ENCODE measurements at places on chromosomes 3 and 15. TPM values are rescaled to one million over a fixed set of nuclear protein-coding genes. Genes with fewer than 3 reads are reported as not detected.

GRCh38 chr3:73611176-73611575, 13.6 kb downstream of the PDZRN3 start:
- peaks cover 4% of the 10 kb centered on the region for H3K27me3 ChIP-seq
- DNase-seq, result no peak
- no peak overlapping the region for H3K4me3 ChIP-seq
- H3K27ac ChIP-seq, result no peak overlapping the region

DNA sequence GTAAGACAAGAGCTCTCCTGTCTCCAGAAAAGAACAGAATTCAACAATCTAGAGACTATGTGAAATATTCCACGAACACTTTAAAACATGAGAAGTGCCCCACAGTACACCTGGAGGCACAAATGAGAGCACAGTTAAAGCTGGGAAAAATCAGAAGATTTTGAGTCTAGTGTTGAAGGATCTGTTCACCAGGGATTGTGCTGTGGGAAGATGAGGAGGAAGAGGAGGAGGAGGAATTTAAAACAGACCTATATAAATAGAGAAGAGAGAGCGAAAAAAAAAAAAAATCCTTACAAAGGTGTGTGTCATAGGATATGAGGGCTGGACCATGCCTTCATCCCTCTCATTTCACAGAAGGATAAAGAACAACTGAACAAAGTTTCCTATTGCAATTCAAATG, 361.0 kb upstream of the SEMA6D start:
- H3K27me3 ChIP-seq, result peaks cover 47% of the 10 kb centered on the region
- no peak overlapping the region for H3K27ac ChIP-seq
- no peak for DNase-seq
- H3K36me3 ChIP-seq, result no peaks in the 10 kb centered on the region
- no peak overlapping the region for H3K4me3 ChIP-seq
- H3K4me1 ChIP-seq, result peaks cover 3% of the 10 kb centered on the region

DNA sequence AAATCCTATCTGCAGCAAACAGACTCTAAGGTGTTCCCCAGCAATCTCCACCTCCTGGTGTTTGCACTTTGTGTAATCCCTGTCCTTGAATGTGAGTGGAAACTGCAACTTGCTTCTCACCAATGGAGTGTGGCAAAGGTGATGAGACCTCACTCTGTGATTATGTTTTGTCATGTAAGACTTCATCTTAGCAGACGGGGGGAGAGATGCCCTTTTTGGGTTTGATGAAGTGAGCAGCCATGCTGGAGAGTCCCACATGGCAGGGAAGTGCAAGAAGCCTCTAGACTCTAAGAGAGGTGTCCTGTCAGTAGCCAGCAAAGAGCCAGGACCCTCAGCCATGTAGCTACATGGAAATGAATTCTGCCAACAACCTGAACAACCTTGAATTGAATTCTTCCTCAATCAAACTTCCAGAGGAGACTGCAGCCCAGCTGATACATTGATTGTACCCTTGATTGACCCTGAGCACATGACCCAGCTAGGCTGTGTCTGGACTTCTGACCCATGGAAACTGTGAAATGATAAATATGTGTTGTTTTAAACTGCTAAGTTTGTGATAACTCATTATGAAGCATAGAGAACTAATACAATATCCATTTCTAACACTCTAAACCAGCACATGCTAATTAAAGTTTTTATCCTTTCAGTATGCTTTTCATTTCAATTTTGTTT, 71.4 kb upstream of the RASGRF1 start:
- no peak overlapping the region for H3K27ac ChIP-seq
- peaks cover 3% of the 10 kb centered on the region for H3K27me3 ChIP-seq
- H3K4me3 ChIP-seq, result no peak overlapping the region
- H3K36me3 ChIP-seq, result no peaks in the 10 kb centered on the region

CEMIP gene
- 1.3 TPM for total RNA-seq

- H3K4me3 ChIP-seq, result peak overlapping the region; percentile 11
- H3K27ac ChIP-seq, result no peak overlapping the region
- peaks cover 4% of the 10 kb centered on the region for H3K4me1 ChIP-seq
- no peaks in the 10 kb centered on the region for H3K36me3 ChIP-seq
- no peak for DNase-seq
Measured at GRCh38 chr3:129065016-129065719, 4.6 kb downstream of the GP9 start.

DNA sequence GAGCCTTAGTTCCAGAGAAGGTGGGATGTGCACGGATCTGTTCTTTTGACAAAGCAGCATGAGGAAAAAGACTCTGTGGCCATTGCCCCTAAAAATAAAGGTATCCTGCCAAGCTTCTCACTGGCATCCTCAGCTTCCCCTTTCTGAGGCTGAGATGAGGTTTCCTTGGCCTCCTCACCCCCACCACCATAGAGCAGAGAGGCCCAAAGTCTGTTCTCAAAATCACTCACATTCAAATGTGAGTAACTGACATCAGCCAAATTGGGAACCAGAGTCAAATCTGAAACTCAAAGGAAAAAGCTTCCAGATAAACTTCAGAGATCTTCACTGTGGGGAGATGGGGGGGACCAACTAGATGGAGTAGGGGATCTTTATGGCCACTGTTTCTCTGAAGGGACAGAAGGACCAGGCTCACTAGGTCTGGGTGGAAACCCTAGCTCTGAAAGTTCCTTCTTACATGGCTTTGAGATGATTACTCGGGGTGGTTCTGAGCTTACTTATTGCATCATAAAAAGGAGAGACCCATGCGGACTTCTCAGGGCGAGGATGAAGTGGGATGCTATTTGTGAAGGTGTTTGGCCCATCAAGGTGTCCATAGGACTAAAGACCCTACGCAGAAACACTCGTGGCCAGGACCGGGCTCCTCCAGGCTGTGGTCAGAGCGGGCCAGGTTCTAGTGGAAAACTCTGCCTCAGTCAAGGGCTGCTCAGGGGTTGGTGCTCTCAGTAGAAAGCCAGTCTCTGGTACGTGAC, 61.5 kb upstream of the MEF2A start:
- H3K4me3 ChIP-seq, result no peak overlapping the region
- H3K36me3 ChIP-seq, result no peaks in the 10 kb centered on the region
- H3K27ac ChIP-seq, result no peak overlapping the region
- no peak for DNase-seq

GRCh38 chr3:100256731-100257151, 4.1 kb upstream of the TBC1D23 start:
- H3K36me3 ChIP-seq, result no peaks in the 10 kb centered on the region
- peaks cover 30% of the 10 kb centered on the region for H3K4me1 ChIP-seq
- H3K27ac ChIP-seq, result no peak overlapping the region
- no peak for DNase-seq

DNA sequence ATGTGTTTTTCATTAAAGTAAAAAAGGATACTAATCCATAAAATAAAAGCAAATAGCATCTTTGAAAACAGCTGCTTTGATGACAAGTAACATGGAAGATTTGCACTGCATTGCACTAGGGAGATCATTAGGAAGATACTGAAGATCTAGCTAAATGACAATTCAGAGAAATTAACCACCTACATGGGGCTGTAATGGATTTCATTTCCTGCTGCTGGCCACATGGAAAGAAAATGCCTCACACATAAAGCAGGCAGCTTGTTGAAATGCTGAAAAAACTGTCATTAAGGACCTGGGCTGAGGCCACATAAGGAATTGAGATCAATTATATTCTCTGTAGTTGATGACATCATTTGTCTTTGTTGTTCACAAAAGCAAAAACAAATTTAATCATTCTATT, 94.1 kb downstream of the PYDC2 start:
- H3K4me1 ChIP-seq, result no peaks in the 10 kb centered on the region
- no peak overlapping the region for H3K27ac ChIP-seq
- no peaks in the 10 kb centered on the region for H3K27me3 ChIP-seq

DNA sequence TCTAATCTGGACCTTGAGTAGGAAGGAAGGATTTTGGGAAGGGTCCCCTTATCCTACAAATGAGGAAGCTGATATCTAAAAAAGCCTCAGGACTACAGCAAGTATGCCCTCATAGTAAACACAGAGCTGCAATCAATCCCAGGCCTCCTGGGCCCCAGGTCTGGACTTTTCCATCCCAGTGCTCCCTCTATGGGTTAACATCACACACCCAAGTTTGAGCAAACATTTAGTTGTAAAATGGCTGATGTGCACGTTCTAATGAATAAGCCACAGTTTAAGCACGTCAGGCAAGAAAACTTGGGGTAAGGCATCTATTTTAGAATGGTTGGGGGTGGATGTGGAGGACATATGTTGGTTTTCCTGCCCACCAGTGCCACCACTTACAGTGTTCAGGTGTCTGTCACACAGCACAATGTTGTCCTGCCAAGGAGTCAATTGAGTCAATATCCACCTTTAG, 44.3 kb upstream of the UBE2E1 start:
- no peak for DNase-seq
- no peak overlapping the region for H3K27ac ChIP-seq
- no peak overlapping the region for H3K4me3 ChIP-seq
- no peaks in the 10 kb centered on the region for H3K36me3 ChIP-seq
- H3K27me3 ChIP-seq, result peaks cover 13% of the 10 kb centered on the region

GRCh38 chr3:138263104-138263503, 66.5 kb downstream of the NME9 start:
- H3K4me1 ChIP-seq, result peaks cover 17% of the 10 kb centered on the region
- peaks cover 8% of the 10 kb centered on the region for H3K36me3 ChIP-seq
- peak overlapping the region; percentile 43 for H3K27ac ChIP-seq
- no peak overlapping the region for H3K4me3 ChIP-seq
- no peaks in the 10 kb centered on the region for H3K27me3 ChIP-seq
- no peak for DNase-seq

- peaks cover 9% of the 10 kb centered on the region for H3K36me3 ChIP-seq
- no peak overlapping the region for H3K27ac ChIP-seq
- peaks cover 5% of the 10 kb centered on the region for H3K4me1 ChIP-seq
- H3K4me3 ChIP-seq, result no peak overlapping the region
- H3K27me3 ChIP-seq, result no peaks in the 10 kb centered on the region
Measured at GRCh38 chr3:100537646-100538338, 45.4 kb downstream of the TMEM45A start.

DNA sequence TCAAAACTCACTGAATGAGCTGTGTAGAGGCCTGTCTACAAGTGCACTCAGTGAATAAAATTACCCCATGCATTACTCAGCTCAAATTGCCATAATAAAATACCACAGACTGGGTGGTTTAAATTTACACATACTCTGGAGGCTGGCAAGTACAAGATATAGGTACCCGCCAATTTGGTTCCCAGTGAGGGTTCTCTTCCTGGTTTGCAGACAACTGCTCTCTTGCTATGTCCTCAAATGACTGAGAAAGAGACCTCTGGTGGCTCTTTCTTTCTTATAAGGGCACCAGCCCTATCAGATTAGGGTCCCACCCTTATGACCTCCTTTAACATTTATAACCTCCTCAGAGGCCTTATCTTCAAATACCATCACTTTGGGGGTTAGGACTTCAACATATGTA, 237.0 kb downstream of the CPNE4 start:
- no peak overlapping the region for H3K4me3 ChIP-seq
- H3K4me1 ChIP-seq, result peaks cover 7% of the 10 kb centered on the region
- H3K27me3 ChIP-seq, result peaks cover 6% of the 10 kb centered on the region
- H3K27ac ChIP-seq, result no peak overlapping the region
- no peaks in the 10 kb centered on the region for H3K36me3 ChIP-seq

SYNM gene
- 1.1 TPM for total RNA-seq

- peak overlapping the region; percentile 71 for H3K27ac ChIP-seq
- no peaks in the 10 kb centered on the region for H3K27me3 ChIP-seq
- no peak for DNase-seq
Measured at GRCh38 chr3:113274425-113275257, 63.3 kb downstream of the BOC start.

GRCh38 chr15:74432968-74433591, 678 bp downstream of the SEMA7A start:
- H3K4me1 ChIP-seq, result peaks cover 3% of the 10 kb centered on the region
- DNase-seq, result no peak
- H3K36me3 ChIP-seq, result no peaks in the 10 kb centered on the region
- no peak overlapping the region for H3K27ac ChIP-seq
- H3K27me3 ChIP-seq, result peaks cover 63% of the 10 kb centered on the region

DNA sequence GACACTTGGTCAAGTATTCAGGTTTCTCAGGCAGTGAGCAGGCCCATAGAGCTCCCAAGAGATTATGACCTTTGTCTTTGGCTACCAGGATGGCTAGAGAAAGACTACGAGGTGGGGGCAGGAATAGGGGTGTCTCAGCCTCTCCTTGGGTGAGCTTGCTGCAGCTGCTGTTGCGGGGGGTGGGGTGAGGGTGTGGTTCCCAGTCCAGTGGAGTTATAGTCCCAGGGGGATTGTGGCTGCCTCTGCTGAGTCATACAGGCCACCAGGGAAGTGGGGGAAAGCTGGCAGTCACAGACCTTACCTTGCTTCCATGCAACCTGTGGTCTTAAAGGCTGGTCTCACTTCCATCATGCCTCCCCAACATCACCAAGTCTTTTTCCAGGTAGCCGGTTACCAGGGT, 31.7 kb downstream of the ATP2C1 start:
- no peaks in the 10 kb centered on the region for H3K4me1 ChIP-seq
- no peak overlapping the region for H3K4me3 ChIP-seq
- no peak for DNase-seq

DNA sequence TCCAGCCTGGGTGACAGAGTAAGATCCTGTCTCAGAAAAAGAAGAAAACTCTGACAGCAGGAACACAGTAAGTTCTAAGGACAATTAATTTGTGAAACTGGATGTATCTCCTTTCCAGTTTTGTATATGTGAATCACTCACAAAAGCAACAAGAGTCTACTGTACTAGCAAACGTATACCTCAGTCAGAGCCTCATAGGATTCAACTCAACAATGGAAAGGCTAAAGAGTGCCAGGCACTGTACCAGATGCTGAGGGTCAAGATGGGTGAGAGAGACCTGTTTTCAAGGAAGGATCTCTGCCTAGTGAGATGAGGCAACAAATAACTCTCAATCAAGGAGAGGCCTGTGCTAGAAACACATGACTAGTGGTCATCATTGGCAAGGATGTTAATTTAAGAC, 14.9 kb downstream of the TBL1XR1 start:
- peaks cover 9% of the 10 kb centered on the region for H3K36me3 ChIP-seq
- H3K4me1 ChIP-seq, result peaks cover 25% of the 10 kb centered on the region
- no peaks in the 10 kb centered on the region for H3K27me3 ChIP-seq
- H3K4me3 ChIP-seq, result no peak overlapping the region
- peak overlapping the region; percentile 64 for H3K27ac ChIP-seq
- no peak for DNase-seq

STAC gene
- 1.2 TPM for total RNA-seq

GRCh38 chr3:108862865-108863798, 40.5 kb downstream of the TRAT1 start:
- no peak for DNase-seq
- no peaks in the 10 kb centered on the region for H3K36me3 ChIP-seq
- no peaks in the 10 kb centered on the region for H3K27me3 ChIP-seq

DNA sequence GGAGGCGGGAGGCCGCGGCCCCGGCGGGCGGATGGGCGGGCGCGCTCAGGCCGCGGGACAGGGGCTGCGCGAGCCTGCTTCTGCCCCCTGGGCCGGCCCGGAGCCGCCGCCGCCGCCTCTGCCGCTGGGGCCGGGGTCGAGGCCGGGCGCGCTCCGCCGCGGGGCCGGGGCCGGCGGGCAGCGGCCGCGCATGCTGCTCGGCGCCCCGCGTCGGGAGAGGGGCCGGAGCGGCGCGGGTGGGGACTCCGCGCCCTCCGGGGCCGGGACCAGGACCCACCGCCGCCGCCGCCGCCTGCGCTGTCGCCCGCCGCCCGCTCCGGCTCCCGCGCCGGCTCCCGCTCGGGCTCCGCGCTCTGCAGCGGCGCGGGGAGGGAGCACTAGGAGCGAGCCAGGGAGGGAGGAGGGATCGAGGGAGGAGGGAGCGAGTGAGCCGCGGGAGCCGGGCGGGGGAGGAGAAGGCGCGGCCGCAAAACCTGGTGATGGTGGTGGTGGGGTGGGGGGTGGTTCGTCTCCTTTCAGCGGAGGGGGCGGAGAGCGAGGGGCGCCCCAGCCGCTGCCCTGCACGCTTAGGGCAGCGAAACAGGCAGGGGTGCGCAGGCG, at the start of gene LINGO1:
Gene LINGO1 (minus strand): TSS at position 379 of the 600 bp plus-strand sequence. CDS start 597 bp downstream, outside the sequence.
- peak within 1 kb of the TSS; percentile 75 for H3K4me3 ChIP-seq
- no peaks in the 10 kb centered on the region for H3K36me3 ChIP-seq
- peaks cover 19% of the 10 kb centered on the region for H3K4me1 ChIP-seq
- H3K27ac ChIP-seq, result peak within 1 kb of the TSS; percentile 37
